Stimulated activated CD4-positive, alpha-beta T cell treated with anti-CD3 and anti-CD28 coated beads, Interleukin-4, amount 100 ng/mL, for 24 hours (primary cell): ENCODE measurements at places on chromosomes 11 and 22.
A peak's percentile ranks its signal among the peaks of the same experiment; 100 is the strongest.

- DNase-seq, result no peak
Observed at GRCh38 chr11:113894421-113894996, 10.1 kb upstream of the HTR3B start.

DNA sequence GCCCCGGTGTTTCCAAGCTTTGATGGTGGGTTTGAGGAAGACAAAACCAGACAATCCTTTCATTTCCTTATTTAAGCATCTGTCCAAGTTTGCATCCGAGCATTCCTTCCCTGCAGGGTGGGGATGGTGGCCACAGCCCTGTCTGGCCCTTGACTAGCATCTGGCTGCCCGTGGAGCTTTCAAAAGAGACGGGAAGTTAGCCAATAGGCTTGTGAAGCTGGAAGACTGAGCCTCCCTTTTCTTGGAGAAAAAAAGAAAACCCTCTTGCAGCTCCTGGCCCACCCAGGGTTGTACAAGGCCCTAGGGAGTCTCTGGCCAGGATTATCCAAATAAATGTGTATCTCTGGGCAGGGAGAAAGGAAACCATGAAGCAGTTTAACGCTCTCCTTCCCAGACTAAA lies 60.6 kb downstream of the MICAL2 start:
- no peak for DNase-seq

- DNase-seq, result no peak
Observed at GRCh38 chr22:22893891-22894739, 6.5 kb downstream of the IGLL5 start.

DNA sequence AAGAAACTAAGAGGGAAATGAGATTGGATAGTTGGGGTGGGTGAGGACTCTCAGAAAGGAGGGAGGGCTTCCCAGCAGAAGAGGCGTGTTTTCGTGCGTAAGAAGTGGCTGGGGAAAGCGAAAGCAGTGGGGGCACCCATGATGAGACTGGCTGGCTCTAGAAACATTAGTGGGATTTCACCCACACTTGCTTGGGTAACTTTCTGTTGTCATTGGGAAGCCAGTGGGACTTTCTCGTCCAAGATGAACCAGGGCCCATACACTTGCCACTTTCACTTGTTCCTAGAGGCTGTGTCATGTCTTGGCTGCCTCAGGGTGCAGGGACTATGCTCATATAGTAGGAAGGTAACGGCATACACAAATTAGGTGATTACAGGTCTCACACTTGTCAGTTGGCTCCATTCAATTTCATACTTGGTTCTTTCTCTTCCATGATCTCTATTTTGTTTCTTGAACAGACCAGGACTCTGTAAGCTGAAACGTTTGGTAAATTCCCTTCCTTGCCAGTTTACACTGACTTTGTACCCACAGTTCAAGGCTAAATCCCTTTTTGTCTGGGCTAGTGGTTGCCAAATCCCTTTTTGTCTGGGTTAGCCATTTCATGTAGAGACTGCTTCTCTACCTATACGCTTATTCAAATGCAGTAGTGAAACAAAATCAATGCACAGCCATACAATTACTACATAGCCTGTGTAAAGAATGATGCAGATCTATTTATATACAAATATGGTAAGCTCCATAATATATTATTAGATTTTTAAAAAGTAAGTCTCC lies 42.0 kb upstream of the CXCR5 start:
- peak; percentile 61 for DNase-seq

GRCh38 chr11:1485504-1485885 lies 1.1 kb downstream of the MOB2 start:
- DNase-seq, result no peak

DNA sequence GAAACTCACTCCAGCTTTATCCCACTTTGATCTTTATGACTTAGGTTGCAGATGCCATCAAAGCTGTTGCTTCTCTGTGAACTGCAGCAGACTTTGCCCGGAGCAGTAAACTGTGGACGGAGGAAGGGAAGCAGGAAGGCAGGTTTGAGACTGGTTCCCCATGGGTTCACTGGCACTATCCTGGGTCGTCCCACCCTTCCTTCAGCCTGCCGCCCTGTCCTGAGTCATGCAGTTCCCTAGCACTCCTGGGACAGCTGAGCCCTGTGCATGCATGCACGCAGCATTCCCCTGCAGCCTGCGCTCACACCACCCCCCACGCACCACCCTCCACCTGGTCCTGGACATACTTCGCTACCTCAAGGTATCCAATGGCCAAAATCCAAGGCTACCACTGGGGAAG lies 23.5 kb upstream of the P2RY2 start:
- DNase-seq, result no peak

GRCh38 chr11:108224911-108225786 lies 2.3 kb downstream of the ATM start:
- peak; percentile 41 for DNase-seq

GRCh38 chr11:7892840-7893254 lies 38.2 kb downstream of the OR10A6 start:
- DNase-seq, result peak; percentile 11

GRCh38 chr11:126480410-126481302 lies 125.2 kb downstream of the ST3GAL4 start:
- peak; percentile 75 for DNase-seq

DNA sequence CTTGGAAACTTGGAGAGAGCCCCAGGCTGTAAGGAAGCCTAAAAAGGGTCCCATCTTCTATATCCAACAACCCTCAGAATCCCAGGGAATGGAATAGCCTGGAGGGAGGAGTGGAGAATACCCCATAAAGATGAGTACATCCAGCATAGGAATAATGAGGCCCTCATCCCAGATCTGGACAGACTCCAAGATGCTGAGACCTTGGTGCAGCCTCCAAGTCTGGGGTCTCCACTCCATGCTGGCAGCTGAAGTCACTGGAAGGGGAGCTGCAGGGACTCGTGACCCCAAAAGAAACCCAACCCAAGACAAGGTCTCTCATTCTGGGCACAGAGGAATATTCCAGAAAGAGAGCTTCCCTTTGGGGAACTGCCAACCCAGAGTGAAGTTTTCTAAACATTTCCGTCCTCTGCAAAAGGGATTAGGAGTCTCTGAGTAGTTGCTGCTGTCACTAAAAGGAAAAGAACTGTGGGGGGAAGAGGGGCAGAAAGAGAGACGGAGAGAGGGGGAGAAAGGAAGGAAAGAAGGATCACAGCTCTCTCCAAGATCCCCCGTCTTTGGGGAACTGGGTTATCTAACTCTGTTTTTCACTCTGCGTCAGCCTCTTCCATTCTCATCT lies 589 bp downstream of the SCGB1A1 start:
- no peak for DNase-seq

DNA sequence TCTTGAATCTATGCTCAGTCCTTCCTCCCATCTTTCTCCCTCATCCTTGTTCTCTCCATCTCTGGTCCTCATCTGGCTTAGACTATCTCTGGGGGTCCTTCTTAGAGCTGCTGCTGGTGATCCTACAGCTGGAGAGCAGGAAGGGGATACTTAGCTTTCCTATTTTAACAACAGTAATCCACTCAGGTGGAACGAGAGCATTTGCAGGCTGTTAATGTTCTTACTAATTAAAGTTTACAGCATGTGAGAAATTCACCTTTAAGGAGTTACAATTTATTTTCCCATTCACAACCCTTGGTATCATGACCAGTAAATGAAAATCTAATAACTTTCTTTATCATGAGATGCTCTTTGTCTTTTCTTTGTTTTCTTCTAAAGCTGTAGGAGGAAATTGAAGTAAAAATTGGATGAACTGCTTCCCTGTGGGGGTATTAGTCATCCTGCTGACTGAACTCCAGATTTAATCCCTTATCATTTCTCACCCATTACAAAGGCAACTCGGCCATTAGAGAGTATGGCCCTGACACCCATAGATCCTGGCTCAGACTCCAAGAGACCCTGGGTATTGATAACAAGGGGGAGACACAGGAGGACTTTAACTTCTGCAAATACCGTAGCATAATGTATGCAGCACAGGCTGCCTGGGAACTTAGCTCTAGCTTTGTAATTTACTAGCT lies 37.6 kb upstream of the MTNR1B start:
- DNase-seq, result no peak

- DNase-seq, result no peak
Observed at GRCh38 chr22:31263896-31264640, 28.2 kb downstream of the PIK3IP1 start.
